ENCODE measurements at places on chromosomes 16 and 17.

GRCh38 chr16:27111486-27111885 lies 44.8 kb downstream of the C16orf82 start:
- DNase-seq: no peak

DNA sequence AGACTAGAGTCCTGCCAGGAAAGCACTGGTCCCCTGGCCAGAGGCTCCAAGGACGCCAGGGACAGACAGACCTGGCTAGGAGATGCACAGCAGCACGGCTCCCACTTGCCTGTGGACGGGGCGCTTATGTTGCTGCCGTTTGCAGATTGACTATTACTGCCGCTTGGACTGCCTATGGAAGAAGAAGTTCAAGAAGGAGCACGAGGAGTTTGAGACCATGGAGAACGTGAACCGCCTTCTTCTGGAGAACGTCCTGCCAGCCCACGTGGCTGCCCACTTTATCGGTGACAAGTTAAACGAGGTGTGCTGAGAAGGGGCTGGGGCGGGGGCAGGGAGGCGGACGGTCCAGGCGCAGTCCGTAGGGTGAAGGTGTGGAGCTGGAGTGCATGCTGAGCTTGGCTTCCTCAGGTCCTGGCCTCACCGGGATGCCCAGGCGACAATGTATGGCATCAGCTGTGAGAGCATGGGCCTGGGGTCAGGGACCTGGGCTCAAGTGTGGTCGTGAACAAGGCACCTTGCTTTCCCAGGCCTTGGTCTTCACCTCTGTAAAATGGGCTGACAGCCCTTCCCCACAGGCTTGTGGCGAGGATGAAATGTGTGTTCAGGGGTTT lies 45.6 kb downstream of the ADCY7 start:
- DNase-seq: no peak

DNA sequence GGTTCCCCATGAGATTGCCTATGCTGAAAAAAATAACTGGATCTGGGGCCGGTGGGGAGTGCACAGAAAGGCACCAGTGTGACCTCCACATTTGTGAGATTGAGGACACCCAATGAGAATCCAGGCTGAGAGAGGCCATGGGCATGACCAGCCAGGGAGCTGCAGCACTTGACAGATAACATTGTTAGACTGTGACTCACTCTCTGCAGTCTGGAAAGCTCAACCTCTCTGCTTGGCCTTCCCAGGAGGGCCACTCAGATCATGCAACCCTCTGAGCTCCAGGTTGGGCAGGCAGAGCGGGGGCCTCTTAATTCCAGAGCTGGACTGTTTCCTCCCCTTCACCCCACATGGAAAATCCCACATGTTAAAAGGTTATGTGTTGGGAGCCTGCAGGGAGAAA lies 30.1 kb downstream of the FZD2 start:
- DNase-seq: no peak

- no peak for DNase-seq
Observed at GRCh38 chr16:79798416-79799053, 198.0 kb upstream of the MAF start.

DNA sequence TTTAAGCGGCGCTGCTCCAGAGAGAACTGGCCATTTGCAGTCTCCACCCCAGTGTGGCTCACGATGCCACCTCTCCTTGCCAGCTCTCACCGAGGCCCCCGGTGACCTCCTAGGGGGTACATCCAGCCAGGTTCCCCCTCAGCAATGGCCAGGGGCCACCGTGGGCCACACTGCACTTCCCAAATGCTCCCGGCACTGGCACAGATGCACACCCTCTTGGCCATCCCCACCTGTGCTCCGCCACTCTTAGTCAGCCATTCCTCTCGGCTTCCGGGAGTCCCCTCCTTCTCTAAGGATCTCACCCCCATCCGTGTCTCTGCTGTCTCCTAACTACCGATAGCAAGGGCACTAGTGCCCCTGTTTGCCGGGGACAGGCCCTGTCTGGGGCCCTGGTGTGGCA lies 25.8 kb downstream of the MLYCD start:
- DNase-seq: no peak

DNA sequence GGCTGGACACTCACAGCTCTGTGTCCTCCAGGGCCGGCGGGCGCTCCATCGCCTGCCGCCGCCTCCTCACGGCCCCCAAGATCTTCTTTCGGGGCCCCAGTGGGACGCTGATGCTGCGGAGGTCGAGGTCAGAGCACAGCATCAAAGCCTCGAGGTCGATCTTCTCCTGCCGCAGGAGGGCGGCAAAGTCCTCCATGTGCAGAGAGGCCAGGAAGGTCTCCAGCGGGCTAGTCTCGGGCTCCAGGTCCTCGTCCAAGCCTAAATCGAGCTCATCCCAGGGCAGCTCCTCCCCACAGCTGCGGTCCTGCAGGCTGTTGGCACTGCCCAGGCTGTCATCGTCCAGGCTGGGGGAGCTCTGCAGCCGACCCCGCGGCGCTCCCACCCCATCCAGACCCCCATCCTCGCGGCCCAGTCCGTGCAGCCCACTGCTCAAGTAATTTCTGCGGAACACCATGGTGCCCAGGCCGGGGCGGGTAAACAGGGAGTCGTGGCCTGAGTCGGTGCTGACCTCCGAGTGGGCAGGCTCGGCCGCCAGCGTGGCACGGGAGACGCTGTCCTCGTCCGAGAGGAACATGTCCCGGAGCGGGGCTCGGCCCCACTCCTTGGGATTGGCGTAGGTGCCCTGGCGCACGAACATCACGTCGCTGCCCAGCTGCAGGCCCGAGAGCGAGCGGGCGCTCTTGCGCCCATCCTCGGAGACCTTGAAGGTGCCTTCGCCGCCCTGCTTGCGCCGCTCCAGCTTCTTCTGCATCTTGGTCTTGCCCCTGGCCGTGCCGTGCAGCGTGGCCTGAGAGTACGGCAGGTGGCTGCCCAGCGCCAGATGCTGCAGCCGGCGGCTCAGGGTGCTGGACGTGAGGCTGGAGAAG lies 3.4 kb downstream of the USH1G start:
- no peak for DNase-seq
